Globus pallidus (tissue), 1 donor: ENCODE measurements at places on chromosomes 7 and 10.

DNA sequence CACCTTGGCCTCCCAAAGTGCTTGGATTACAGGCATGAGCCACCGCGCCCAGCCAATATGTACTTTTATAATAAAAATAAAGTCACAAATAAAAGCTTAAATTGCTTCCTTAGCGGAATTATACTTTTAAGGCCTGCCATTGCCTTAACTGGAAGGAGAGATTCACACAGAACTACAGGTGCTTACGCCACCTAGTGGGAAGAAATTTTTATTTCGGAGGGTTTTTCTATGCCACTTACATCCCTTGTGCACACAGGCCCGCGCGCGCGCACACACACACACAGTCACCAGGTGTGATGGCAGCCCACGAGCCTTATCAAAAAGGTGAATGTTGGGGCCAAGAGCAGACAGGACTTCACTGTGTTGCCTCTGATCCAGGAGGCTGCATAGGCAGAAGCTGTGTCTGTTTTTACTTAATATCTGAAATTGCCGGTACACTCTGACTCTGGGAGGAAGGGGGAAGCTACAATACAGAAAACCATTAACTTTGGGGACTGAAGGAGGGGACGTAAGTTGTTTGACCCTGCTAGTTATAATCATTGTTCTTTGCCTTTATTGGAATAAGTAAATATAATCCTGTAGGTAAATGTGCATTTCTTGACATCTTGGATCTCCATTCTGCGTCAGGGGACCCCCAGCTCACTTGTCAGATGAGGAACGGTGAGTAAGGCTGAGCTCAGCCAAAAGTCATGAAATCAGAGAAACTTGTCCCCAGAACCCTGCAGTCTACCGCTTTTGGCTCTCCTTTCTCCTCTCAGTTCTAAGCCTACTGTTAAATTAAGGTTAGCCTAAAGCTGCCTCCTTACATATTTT is 87.1 kb downstream of the SLC16A9 start:
- peak; percentile 73 for DNase-seq

DNA sequence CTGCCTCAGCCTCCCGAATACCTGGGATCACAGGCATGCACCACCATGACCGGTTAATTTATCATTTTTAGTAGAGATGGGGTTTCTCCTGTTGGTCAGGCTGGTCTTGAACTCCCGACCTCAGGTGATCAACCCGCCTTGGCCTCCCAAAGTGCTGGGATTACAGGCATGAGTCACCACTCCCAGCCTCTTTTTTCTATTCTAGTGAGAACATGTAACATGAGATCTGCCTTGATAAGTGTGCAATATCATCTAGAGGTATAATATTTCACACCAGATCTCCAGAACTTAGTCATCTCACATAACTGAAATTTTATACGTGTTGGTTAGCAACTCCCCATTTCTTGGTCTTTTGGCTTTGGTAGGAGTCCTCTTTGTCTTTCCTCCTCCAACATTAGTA is 656.9 kb downstream of the CNTNAP2 start:
- no peak for DNase-seq

- DNase-seq, result no peak
These were observed 148.7 kb upstream of the RSU1 start for GRCh38 chr10:16965740-16966447.

DNA sequence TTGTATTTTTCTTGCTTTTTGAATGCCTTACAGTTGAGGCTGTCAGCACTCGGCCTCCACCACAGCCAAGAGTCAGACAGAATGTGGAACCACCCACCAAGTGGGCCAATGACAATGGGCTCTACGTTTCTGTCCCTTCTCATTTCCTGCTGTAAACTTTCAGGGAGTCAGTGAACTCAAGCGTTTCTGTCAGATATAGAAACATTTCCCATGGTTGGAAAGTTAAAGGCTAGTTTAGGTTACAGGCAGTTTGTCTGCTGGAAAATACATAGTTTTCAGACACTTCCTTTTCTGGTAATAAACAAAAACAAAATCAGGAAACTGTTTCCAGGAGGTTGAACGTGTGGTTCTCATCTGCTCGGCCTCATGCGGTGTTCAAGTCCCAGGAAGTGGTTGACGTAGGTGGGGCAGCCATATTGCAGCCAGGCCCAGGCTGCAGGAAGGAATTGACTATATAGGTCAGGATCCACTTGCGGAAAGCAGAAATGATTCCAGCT is 245.1 kb downstream of the CAMK1D start:
- DNase-seq, result no peak

GRCh38 chr7:111050875-111051416 is 40.0 kb upstream of the LRRN3 start:
- DNase-seq, result no peak

- no peak for DNase-seq
These were observed 14.2 kb upstream of the SYPL1 start for GRCh38 chr7:106126170-106126938.

GRCh38 chr7:47345857-47346298 is 236.0 kb downstream of the TNS3 start:
- DNase-seq, result no peak

GRCh38 chr7:139294951-139295575 is 46.1 kb upstream of the FMC1 start:
- no peak for DNase-seq

GRCh38 chr7:81956520-81956919 is 186.7 kb upstream of the HGF start:
- DNase-seq, result peak; percentile 58

GRCh38 chr7:115805458-115805857 is 225.1 kb downstream of the TFEC start:
- no peak for DNase-seq

DNA sequence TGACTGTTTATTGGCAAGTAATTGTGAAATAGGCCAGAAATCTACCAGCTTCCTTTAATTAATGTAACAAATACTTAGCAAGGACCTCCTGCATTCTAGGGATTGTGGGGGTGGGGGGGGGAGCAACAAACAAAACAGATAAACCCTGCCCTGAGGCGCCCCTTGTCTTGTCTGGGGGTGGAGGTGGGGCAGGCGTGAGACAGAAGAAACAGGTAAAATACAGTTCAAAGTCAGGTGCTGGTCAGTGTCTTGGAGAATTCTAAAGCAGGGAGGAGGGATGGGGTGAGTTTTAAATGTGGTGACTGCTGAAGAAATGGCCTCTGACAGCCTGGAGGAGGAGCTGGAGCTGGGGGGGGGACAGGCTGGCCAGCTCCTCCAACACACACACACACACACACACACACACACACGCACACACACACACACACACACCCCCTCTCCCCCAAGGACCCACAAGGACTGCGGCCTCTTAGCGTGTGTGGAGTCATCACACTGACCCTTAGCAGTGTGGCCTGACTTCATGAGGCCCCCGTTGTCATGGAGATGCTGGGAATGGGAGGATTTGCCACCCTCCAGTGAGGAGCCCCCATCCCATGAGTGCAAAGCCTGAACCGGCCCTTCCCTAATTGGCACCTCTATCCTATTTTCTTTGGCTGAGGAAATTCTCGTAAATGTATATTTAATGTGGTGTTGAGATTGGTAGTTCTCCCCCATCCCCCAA is 190.4 kb downstream of the MGMT start:
- no peak for DNase-seq

DNA sequence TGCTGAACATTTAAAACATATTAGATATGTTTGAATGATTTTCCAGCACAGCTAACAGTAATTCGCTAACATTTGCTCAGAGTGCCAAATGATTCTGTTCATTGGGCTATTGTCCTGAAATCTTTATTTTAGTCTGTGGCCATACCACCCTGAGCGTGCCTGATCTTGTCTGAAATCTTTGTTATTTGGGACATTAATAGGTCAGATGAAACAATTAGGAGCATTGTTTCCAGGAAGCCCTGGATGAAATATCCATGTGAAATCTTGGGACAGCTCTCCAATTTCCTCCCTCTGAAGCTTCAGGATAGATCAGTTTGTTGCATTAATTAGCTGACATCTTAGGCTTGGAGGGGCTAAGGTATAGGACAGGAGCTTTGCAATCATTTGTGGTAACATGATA is 512.0 kb downstream of the KIF20B start:
- no peak for DNase-seq

DNA sequence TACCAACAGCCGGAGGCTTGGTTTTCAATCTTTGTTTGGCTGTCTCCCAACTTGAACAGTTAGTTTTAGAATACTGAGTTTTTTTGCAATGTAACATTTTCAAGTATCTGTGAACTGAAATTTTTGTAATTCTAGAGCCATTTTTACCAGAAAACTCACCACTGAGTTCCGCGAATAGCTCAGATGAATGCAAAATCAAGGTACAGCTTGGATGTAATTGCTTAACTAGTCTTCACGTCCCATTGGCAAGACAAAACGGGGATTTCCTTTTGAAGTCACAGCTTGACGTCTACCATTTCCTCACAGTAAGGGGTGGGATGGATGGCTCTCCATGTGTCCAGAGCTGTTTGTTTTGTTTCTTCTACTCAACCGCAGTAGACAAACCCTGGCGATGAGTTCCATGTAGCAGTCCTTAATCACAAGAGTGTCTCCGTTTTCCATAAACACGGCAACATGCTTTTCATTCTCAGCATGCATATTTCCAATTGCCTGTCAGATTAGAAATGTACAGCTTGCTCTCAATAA is 55.8 kb upstream of the FGFR2 start:
- no peak for DNase-seq

DNA sequence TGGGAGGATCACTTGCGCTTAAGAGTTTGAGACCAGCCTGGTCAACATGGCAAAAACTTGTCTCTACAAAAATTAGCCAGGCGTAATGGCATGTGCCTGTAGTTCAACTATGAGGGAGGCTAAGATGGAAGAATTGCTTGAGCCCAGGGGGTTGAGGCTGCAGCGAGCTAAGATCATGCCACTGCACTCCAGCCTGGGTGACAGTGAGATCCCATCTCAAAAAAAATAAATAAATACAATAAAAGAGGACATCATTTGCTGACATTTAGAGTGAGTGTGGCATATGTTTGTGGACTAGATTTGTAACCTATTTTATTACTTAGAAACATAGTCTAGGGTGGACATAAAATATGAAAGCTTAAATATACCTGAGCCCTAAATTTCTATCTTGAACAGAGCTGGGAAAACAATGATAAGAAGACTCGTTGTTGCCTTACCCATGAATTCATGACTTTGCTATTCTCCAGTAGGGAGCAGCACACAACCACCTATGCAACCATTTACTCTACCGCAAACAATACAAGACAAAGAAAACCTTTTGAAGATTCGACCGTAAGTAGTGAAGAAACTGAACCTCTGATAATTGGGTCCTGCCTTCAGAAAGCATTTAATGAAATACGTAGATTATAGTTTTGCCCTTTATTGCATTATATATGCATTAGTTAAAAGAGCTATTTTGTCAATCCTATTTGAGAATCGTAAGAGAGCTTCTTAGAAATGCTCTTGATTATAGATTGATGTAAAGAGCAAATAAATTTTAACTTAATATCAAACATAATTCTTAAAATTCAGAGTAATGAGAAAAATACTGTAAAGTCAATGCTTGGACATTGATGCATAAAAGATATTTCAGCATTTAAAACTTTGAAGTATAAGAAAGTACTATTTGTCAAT is 83.5 kb downstream of the GNAT3 start:
- DNase-seq, result peak; percentile 51

GRCh38 chr10:82759050-82759449 is 884.1 kb downstream of the NRG3 start:
- DNase-seq, result no peak

- DNase-seq, result no peak
These were observed 19.4 kb downstream of the ACSL5 start for GRCh38 chr10:112393341-112393740.

DNA sequence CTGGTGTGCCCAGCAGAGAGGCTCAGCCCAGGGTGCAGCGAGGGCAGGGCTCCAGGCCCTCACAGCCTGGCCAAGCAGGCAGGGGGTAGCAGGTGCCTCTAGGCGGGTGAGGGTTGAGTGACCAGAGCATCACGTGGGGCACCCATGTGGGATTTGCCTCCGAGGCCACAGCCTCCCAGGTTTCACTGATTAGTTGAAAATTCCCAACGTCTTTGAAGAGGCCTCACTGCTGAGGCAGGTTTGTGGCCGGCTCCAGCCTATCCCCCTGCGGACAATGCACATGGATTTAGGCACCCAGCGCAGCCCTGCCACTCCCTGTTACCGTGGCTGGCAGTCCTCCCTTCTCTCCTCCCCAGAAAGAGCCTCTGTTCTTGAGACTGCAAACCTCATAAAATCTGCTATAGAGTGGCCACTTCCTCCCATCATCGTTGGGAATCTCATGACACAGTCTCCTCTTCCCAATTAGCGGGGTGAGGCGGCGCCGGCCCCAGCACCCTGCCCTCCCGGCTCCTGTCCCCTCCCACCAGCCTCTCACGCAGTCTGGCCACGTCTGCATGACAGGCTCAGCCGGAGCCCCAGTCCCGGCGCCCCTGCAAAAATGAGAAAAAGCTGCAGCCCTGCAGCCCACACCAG is 10.8 kb downstream of the MYL10 start:
- DNase-seq, result no peak

DNA sequence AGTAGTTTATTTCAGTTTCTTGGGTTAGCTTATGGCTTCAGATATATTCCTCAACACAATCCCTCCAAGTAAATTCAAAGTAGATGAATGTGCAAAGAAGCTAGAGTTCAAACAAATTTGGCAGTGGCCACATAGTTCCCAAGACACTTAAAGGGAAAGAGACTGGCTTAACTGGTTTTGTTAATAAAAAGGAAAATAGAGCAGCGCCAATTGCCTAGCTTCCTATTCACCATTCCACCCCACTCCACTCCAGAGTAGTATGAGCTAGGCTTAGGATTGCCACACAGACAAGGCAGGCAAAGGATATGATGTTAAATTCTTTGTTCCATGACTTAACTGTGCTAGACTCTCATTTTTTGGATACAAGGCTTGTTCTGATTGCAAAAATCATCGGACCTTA is 2.0 kb downstream of the XRCC2 start:
- no peak for DNase-seq

DNA sequence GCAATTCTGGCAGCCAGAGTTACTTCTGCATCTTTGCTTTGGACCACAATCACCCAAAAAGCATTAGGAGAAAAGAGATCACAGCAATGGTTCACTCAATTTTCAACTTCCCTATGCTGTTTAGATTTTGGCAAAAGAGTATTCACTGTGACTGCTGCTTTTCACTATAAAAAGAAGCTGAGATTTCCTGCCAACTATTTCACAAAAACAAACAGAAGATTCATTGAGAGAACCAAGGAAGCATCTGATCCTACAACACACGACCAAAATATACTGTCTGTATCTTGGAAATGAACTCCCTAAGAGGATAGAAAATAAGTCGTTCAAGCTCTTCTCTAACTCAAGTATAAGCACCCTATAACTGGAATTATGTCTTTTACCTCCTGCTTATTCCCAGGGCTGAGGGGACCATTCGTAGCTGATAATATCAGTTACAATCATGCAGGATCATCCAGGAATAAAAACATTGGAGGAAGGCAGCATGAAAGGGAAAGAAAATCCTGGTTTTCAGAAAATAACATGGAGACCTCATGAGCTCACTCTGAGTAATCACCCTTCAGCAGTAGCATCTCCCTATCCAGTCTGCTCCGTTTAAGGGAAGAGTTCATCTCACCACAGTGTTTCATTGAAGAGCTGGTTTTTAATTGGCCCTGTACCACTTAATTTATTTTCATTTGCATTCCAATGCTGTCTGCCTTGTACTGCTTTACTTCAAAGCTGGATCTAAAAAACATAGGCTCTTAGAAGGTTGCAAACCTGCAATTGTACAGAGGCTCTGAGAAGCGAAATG is 256.2 kb downstream of the PAXIP1 start:
- peak; percentile 87 for DNase-seq
